T47D (cell line): ENCODE measurements at places on chromosomes 4 and X.

- no peak for DNase-seq
These were observed 123.4 kb downstream of the NWD2 start for GRCh38 chr4:37367901-37368300.

DNA sequence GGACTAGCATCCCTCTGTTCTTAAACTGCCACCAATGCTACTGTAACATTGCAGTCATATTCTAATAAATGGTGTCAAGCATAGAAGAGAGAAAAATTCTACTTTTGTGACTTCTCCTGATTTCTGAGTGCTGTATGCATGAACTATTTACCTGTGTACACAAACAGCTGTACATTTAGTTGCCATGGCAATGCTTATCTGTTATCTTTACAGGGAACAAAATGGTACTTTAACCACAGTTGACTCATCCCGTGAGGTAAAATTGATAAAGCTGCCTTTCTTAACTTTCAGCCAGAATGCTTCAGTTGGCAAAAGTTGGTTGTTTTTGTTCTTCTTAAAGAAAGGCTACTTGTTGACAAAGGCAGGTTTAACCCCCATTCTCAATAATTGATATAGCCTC lies 587.5 kb upstream of the MAGEB2 start:
- DNase-seq, result no peak

DNA sequence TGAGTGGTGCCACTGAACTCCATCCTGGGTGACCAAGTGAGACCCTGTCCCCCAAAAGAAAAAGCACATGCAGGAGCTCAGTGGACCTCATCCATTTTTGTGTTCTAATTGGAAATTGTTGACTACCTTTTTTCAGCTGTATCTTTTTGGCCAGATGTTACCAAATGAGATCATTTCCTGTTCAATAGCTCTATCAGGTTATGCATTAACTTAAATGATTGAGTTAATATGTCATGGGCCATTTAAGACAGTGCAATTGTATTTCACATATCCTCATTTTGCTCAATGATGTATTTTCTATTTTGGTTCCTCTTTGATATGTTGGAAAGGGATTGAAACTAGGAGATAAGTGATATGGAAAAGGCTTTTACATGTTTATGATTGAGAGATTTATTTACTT lies 26.2 kb upstream of the RHOH start:
- no peak for DNase-seq

DNA sequence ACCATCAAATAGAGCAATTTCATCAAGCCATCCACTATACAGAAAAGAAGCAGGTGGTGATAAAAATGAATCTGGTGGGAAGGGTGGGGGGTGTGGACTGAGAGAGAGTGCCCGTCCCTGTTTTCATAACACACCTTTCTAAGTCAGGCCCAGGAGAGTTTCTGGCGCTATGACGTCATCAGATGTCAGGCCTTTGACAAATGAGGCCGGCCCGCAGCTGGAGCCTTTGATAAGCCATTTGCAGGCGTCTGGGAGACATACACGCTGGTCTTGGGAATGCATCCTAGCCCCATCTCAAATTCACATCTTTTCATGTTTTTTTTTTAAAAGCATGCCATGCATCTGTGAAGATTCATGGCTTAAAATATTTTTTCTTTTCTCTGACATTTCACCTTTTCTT lies 404.5 kb downstream of the BCOR start:
- no peak for DNase-seq

DNA sequence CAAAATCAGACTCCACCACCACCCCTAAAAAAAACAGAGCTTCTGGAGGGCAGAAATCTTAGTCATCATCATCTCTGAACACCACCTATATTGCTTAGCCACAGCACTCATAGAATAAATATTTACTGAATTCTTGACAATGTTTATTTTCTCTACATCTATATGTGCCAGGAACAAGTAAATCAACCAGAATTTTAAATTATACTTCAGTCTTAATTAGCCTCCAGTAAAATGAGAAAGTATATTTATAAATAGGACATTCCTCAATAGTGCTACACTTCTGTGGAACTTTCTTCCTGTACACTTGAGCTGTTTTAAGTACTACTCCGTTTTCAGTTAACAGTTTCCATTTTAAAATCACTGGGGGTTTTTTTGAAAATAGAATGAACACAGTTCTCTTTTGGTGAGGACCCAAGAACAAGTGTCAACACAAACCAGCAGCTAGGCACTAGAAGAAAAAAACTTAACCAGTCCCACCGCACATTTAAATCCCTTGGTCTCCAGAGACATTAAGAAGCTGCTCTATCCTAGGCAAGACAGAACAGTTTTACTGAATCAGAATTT lies 25.5 kb downstream of the SMIM14 start:
- DNase-seq, result peak; percentile 36

DNA sequence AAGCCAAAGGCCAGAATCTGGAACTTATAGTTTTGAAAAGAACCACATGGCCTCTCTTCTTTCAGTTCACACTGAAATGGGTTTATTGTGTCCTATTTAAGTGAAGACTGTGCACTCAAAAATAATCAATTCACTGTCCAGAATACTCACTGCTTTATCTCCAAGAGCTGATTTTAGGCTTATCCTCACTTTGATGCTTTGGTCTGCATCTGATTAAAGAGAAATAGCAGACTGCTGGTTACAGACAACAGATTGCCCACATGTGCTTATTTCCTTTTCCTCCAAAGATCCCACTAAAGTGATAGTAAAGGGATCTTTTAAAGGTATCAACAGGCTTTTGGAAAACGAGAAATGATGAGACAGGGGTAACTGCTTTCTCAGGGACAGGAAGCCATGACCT lies 30.6 kb downstream of the ACE2 start:
- DNase-seq, result no peak

DNA sequence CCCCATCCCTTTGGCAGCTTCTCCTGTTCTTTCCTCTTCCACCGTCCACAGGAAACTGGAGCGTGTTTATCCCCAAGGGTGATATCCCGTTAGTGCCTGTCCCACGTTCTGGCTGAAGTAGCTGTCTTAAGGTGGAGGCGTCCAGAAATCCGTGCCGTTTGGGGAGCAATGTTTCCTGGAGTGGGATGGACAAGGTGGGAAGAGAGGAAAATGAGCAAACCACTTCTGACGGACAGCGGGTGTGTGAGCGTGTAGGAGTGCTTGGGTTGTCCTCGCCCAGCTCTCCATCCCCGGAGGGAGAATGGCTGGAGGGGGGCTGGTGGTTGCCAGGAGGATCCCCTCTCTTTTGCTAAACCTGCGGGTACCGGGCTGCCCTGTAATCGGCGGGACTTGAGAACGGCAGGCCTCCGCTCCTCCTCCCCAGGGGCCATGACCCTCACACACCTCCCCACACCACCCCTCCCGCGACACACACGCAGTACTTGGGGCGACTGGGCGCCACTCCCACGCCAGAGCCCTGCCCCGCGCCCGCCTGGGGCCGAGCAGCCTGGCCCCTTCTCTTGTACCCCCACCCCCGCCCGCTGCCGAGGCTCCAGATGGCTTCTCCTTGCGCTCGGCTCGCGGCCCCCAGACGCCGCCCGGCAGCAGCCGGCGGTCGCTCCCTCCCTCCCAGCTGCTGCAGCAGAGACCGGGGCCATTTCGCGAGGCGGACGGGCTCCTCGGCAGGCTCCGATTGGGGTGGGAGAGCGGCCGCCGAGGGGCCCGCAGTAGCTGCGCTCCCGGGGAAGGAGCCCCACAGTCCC lies 13.9 kb upstream of the PRDM8 start:
- no peak for DNase-seq
